ENCODE measurements at places on chromosomes 16 and 17.

DNA sequence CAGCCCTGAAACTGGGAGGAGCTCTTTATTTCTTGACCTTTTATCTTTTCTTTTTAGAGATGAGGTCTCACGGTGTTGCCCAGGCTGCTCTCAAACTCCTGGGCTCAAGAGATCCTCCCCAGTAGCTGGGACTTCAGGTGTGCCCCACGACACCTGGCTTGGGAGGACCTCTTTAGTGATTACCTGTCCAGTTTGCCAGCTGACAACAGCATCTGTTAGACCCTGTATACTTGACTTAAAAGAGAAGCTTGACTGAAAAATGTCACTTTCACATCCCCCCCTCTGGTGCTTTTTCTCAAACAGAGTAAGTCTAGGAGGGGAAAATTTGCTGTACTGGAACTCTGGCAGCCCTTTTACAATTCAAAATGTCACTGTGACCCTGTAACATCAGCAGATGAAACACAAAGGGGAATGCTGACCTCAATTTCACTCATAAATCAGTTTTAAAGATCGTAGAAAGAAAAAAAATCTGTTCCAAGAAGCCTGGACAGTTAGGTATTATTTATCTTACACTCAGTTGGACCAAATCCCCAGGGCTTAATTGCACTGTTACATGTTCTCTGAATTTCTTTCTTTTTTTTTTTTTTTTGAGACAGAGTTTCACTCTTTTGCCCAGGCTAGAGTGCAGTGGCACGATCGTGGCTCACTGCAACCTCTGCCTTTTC is 1.8 kb upstream of the ERN1 start:
- H3K4me3 ChIP-seq, result no peak overlapping the region
- H3K4me1 ChIP-seq, result peaks cover 11% of the 10 kb centered on the region
- H3K36me3 ChIP-seq, result no peaks in the 10 kb centered on the region
- H3K27me3 ChIP-seq, result no peaks in the 10 kb centered on the region
- H3K27ac ChIP-seq, result no peak overlapping the region
- DNase-seq, result no peak

GRCh38 chr16:83137326-83137781 is 510.6 kb downstream of the CDH13 start:
- no peaks in the 10 kb centered on the region for H3K36me3 ChIP-seq
- H3K27ac ChIP-seq, result peak overlapping the region; percentile 76
- H3K4me3 ChIP-seq, result peak overlapping the region; percentile 53

- H3K4me1 ChIP-seq, result no peaks in the 10 kb centered on the region
- H3K36me3 ChIP-seq, result peaks cover 18% of the 10 kb centered on the region
- no peak for DNase-seq
- H3K27me3 ChIP-seq, result no peaks in the 10 kb centered on the region
- no peak overlapping the region for H3K27ac ChIP-seq
- H3K4me3 ChIP-seq, result no peak overlapping the region
Measured at GRCh38 chr17:79830303-79830702, 8.9 kb downstream of the CBX4 start.

DNA sequence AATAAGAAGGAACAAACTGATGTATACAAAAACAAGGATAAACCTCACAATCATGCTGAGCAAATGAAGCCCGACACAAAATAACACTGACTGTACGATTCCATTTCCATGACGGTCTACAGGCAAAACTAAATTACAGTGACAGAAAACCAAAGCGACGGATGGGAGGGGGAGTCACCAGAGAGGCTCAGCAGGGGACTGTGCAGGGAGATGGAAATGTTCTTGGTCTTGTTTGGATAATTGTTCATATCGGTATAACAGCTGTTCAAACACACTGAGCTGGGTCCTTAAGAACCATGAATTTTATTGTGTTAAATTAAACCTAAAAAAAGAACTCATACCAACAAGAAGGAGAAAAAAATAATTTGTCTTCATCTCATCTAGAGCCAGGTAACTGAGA is 97.8 kb downstream of the NXN start:
- H3K4me3 ChIP-seq, result no peak overlapping the region
- peaks cover 19% of the 10 kb centered on the region for H3K4me1 ChIP-seq
- H3K36me3 ChIP-seq, result no peaks in the 10 kb centered on the region
- peak overlapping the region; percentile 54 for H3K27ac ChIP-seq
- no peaks in the 10 kb centered on the region for H3K27me3 ChIP-seq

Measured in SJCRH30 (cell line).